ENCODE measurements at places on chromosomes 2 and 18.
A peak's percentile ranks its signal among the peaks of the same experiment; 100 is the strongest.

GRCh38 chr18:28511413-28511821 is 334.5 kb upstream of the CDH2 start:
- DNase-seq: no peak

DNA sequence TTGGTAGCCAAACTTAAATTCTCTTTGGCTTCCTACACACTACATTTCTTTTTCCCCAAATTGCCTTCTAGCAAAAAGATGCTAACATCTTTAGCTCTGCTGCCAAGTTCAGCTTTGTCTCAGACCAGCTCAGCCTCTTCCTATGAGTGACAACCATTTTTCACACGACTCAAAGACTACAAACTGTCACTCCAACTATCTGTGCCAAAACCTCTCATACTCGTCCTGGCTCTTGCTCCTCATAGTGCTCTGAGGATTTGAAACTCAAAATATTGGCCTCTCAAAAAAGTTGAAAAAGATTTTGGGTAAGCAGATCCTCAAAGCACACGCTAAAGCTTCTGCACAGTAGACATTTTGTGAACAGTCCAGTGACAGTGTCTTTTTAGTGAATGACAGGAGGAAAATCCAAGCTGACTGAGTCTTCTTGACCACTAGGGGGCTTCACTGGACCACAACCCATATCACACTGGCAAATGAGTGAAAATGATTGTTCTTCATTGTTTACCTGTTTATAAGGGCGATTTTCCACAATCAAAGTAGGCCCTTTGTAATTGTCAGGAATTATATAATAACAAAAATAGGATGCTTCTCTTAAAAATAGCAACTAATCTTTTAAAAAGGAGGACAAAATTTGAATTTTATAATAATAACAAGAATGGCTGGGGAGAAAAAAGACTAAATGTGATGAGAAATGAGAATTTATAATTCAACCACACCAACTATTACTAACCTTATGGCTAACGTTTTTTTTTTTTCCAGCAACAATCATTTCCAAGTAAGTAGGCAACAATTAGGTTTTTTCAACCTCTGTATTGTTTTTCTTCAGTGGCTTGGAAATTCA is 85.5 kb upstream of the PGAP1 start:
- DNase-seq: no peak

- DNase-seq: no peak
Measured at GRCh38 chr18:2997846-2998564, 14.9 kb downstream of the LPIN2 start.

GRCh38 chr2:97726261-97727064 is 13.1 kb downstream of the ZAP70 start:
- no peak for DNase-seq

- DNase-seq: no peak
Measured at GRCh38 chr18:73987247-73987980, 160.2 kb downstream of the FBXO15 start.

- peak; percentile 10 for DNase-seq
Measured at GRCh38 chr2:177724398-177725287, 332.1 kb downstream of the AGPS start.

DNA sequence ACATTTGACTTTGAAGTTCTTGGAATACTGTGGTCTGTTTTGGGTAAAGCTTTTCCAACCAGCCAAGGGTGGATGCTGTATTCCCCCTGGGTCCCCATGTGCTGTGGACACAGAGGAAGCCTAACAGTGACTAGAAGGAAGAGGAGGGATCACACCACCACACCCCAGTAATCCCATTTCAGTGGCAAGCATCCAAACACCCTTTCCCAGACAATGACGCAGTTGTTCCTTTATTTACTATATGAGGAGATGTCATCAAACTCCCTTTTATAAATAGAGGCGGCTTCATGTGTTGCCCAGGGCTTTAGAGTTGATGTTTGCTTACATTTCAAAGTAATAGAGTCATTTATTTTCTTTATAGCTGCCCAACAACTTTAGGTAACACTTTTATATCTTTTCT is 959.4 kb upstream of the GYPC start:
- no peak for DNase-seq

GRCh38 chr2:31324016-31324633 is 90.2 kb downstream of the EHD3 start:
- no peak for DNase-seq

GRCh38 chr18:54076166-54076565 is 148.3 kb downstream of the MBD2 start:
- no peak for DNase-seq

DNA sequence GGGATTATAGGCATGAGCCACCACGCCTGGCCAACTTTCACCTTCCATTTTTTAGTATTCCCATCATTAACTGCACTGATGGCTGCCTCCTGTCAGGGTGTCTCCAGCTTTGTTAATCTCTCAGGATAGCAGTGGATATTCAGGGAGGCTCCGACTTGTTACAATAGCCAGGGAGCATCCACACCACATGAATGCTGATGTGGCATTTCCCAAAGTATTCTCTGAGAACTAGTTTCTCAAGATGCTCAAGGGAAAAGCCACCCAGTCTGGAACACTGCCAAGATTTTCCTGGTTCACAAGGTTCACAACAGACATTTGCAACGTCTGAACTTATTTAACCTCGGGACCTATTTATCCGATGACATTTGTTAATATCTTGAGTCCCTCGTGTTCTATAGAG is 33.8 kb downstream of the ZNF519 start:
- DNase-seq: no peak

- DNase-seq: no peak
Measured at GRCh38 chr2:9799011-9799596, 44.2 kb upstream of the TAF1B start.
